Natural killer cell treated with Interleukin-12 subunit alpha and Interleukin-12 subunit beta and Interleukin-15 and Interleukin-18, amount 100 ng/mL, for 72 hours (primary cell): ENCODE measurements at places on chromosomes 12 and 14.

DNA sequence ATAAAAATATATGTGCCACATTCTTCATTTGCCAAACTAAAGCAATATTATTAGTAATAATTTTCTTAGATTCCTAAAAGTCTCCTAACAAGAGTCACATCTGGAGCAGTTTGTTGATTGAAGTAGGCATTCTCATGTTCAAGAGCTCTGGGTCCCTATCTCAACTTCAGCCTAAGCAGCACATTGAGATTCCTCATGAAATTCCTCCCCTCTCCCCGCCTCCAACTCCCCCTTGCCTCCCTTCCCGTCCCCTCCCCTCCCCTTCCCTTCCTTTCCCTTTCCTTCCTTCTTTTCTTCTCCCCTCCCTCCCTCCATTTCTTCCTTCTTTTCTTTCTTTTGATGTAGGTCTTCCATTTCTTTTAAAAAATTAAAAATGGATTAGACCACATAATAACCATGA is 48.7 kb upstream of the NAV3 start:
- DNase-seq, result no peak

GRCh38 chr14:23447361-23448350 is 12.2 kb upstream of the MYH7 start:
- DNase-seq, result no peak

DNA sequence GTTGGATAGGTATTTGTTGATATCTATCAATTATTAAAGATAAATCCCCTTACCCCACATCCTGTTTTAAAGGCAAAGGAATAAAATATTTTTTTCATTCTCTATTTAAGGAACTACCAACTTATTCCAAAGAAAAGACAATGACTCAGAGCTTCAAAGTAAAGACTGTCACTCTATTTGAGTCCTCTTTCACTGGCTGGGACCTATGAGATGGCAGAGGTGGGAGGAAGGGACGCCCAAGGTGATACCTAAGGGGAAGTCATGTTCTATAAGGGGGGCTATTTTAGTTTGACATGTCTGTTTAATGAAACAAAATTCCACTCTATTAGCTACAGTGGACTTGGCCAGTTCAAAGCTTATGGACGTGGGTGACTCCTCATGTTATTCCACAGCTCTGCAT is 209.6 kb downstream of the CALM1 start:
- DNase-seq, result no peak

DNA sequence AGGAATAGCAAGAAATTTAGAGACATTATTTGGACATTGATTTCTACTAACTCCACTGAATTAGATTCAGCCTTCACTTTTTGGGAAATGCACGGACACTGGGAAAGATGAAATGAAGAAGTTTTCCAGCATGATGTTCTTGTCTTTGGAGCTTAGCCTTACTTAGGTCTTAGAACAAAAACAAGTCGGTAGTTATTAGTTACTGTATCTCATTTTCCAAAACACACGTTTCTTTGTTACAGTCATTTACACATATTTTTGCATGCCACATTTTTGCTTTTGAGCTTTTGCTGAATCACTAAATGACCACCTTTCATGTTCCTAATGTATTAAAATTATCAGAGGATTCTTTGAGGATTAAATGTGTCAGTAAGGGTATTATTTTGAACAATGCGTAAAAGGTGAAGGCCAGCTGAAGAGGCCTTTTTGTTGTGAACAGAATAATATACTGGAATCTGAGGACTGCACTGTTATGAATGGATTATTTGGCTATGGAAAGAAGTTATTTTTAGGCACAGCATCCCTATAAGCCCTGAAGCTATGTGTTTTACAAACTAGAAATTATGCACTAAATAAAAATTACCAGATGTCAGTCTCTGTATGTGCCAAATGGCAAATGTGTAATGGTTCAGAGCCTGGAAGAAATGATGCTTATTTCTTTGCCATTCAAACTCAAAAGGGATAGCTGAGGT is 138.2 kb downstream of the SRGAP1 start:
- DNase-seq, result no peak

DNA sequence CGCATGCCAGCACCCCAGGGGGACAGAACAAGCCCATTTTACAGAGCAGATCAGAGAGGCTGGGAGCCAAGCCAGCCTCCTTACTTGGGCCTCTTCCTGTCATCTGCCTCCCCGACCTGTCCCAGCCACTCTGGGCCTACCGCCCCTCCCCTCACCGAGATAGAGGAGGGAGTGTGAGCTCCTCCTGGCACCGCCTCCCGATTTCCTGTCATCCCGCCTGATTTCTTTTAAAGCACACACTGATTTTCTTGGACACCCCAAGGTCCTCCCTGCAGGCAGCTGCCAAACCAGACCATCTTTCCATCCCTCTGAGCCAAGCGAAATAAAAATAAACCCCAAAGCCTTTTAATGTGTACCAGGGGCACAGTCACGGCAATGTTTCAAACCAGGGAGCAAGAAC is 108.4 kb downstream of the RFLNA start:
- DNase-seq, result no peak

DNA sequence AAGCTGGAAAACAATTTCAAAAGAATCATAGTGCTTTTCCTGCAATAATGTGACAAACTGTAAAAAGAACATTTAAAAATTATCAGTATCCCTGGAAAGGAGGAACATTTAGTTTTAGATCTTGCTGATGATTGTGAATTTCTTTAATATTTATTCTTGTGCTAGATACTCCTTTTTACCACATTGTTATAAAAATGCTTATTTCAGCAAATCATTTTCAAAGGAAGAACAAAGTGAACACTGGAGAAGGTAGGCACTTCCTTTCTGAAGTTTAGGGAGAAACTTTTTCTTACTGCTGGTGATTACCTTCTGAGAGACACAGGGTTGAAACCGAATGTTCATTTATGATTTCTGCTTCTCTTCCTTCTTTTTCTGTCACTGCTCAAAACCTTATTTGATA is 45.1 kb upstream of the C12orf75 start:
- no peak for DNase-seq

DNA sequence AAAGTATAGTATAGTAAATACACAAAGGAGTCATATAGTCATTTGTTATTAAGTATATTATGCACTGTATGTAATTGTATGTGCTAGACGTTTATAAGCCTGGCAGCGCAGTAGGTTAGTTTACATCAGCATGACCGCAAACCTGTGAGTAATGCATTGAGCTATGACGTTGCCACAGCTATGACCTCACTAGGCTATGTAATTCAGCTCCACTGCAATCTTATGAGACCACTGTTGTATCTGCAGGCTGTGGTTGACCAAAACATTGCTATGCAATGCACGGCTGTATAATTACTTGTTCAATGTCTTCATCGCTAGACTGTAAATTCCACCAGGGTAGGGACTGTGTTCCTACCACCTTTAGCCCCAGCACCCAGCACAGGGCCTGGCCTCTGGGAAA is 53.2 kb upstream of the VASH1 start:
- DNase-seq, result no peak

- no peak for DNase-seq
Observed at GRCh38 chr14:71373773-71374172, 466.5 kb downstream of the PCNX1 start.

DNA sequence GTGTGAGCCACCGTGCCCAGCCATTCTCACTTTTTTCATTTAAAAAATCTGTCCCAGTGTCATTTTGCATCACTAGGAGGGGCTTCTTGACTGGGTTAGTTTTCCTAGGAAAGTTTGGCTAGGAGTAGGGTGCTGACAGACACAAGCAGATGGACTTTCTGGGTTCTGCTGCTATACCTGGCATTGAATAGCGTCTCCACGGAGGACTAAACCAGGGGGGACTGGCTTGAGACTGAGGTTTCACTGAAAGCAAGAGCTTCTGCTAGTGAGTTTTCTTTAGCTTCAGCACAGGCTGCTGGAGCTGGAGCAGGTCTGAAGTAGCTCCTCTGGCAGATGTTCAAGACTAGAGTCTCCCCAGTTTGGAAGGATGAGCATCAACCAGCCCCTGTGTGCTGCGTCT is 1.4 kb downstream of the SLC10A1 start:
- no peak for DNase-seq

DNA sequence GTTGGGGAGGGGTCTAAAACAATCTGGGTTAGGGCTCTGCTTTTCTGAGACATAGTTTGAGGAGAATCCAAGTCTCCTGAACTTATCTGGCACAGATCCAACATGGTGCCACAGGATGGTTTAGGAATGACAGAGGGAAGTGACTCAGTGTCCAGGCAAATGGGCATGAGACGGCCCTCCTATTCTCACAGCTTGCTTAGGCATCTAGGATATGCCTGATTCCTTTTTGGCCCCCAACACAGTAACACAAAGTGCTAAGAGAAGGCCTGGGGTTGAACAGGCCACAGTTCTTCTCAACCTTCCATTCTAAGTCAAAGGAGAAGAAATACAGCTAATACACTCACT is 117.7 kb downstream of the ZFP36L1 start:
- DNase-seq, result no peak

- DNase-seq, result peak; percentile 90
Observed at GRCh38 chr12:124939421-124940142, 25.1 kb upstream of the UBC start.

DNA sequence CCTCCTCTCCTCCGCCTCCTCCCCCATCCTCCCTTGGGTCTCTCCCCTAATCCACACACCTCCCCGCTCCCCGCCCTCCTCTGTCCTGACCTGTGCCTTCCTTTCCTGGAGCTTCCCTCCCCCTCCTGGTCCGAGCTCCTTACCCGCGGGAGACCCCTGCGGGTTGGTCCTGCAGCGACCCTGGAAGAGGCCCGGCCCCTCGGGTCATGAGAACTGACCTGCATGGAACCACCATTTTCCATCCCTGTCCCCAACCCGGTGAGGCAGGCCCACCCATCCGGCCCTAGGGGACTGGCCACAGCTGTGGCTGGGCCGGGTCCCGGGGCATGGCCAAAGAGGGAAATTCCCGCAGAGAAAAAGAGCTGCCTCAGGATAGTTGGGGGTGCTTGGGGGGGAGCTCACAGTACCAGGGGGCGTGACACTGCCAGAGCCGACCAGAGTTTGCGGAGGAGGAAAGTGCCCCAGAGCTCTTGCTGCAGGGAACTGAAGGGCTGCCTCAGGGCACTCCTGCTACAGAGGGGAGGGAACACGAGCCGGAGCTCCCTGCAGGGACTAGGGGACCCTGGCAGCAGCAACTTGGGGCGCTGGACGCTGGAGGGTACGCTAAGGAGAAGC is 613 bp downstream of the ARHGEF40 start:
- DNase-seq, result peak; percentile 61

DNA sequence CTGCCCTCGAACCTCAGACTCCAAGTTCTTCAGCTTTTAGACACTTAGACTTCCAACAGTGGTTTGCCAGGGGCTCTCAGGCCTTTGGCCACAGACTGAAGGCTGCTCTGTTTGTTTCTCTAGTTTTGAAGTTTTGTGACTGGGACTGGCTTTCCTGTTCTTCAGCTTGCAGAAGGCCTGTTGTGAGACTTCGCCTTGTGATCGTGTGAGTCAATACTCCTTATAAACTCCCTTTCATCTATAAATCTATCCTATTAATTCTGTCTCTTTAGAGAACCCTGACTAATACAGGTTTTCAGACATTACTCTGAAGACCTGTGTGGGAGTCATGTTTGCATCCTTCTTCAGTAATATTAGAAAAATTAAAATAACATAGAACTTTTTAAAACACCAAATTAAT is 289.1 kb downstream of the RMST start:
- no peak for DNase-seq

- DNase-seq, result peak; percentile 47
Observed at GRCh38 chr14:99138999-99139865, 132.8 kb downstream of the BCL11B start.
